ENCODE measurements at places on chromosomes 4 and X.

DNA sequence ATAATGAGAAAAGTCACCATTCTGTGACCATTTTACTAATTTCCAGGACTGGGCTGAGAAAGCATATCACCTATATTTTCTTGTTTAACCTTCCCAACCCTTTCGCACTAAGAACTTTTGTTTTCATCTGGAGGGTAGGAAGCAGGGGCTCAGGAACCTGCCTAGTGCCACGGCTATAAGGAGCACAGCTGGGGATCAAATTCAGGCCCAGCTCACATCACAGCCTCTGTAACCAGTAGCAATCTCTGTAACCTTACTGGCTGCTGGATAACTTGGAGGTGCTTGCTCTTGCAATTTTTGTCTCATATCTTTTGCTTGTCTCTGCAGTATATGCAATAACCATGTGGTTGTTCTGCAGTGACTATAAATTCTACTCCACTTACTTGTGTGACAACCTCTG is 76.7 kb upstream of the PLAC1 start:
- DNase-seq, result no peak

GRCh38 chr4:139188648-139189416 is 11.8 kb upstream of the ELF2 start:
- no peak for DNase-seq

GRCh38 chrX:17621566-17622270 is 115.6 kb upstream of the SCML1 start:
- no peak for DNase-seq

- no peak for DNase-seq
Measured at GRCh38 chrX:112889400-112889799, 48.8 kb upstream of the AMOT start.

GRCh38 chrX:11739776-11740175 is 18.3 kb upstream of the MSL3 start:
- no peak for DNase-seq
